CD4-positive, alpha-beta memory T cell (primary cell): ENCODE measurements at places on chromosomes 16 and 17.

DNA sequence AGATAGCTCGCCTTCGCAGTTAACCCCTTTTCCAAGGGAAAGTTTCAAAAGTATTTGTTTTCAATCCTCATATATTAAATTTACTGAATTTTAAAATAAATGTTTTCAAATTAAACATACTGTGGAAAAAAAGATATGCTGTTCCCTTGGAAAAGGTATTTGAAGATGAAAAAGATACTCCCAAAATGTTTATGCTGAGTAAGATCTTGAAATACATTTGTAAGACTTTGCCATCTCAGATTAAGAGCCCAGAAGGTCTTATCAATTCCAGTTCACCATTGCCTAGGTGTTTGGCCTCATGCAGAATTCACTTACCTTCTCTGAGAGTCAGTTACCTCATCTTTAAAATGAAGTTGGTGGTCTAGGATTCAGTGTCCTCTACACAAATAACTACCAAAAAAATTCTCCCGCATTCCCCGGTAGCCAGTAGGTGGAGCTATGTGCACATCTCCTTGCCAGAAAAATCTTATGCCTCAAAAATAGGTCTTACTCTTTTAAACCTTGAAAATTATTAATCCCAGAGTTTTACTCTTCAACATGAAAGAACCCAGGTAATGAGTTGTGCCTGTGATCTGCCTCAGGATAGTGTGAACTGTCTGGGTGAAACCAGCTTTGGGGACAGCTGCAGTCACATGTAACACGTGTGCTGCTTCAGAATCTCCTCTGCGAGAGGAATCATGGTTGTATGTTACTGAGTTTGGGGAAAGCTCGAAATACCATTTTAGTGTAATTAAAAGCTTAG is 178.3 kb downstream of the MRTFB start:
- DNase-seq, result peak; percentile 48

DNA sequence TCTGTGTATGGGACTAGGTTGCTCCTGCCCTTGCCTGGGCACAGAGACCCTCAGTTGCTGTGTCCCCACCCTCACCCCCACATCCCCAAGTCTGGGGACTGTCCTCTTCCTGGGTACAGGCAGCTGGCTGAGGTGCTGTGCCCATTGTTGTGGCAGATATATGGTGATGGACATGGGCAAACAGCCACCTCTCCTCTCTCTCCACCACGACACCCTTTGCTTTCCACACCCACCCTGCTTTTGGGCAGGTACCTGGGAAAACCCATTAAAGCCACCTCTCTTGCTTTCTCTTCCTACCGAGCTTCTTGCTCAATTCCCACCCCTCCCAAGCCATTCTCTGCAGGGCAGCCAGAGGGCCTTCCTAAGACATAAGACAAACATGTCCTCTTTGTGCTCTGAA is 21.7 kb downstream of the TRPV2 start:
- no peak for DNase-seq

GRCh38 chr17:67280279-67280678 is 35.3 kb upstream of the HELZ start:
- DNase-seq, result no peak

DNA sequence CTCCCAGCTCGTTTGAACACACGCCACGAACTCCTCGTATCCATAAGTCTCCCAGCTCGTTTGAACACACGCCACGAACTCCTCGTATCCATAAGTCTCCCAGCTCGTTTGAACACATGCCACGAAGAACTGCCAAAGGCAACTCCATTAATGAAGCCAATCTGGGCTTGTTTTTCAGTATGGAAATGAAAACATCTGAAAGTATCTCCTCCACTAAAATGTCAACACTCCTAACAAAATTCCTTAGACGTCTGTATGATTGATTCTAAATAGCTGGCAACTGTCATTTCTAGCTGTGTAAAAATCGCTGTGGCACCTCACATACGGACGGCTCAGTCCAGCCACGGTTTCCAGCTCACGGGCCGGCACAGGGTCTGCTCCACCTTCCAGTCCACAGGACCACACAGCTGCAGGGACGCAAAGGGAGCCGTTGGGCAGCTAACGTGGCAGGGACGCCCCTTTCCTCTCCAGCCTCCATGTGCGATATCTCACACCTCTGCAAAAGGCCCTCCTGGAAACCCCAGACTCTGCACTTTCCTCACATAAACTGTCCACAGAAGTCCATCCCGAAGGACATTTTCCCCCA is 67.1 kb upstream of the METRNL start:
- DNase-seq, result no peak

GRCh38 chr17:4144422-4144747 is 1.4 kb downstream of the CYB5D2 start:
- DNase-seq, result no peak

DNA sequence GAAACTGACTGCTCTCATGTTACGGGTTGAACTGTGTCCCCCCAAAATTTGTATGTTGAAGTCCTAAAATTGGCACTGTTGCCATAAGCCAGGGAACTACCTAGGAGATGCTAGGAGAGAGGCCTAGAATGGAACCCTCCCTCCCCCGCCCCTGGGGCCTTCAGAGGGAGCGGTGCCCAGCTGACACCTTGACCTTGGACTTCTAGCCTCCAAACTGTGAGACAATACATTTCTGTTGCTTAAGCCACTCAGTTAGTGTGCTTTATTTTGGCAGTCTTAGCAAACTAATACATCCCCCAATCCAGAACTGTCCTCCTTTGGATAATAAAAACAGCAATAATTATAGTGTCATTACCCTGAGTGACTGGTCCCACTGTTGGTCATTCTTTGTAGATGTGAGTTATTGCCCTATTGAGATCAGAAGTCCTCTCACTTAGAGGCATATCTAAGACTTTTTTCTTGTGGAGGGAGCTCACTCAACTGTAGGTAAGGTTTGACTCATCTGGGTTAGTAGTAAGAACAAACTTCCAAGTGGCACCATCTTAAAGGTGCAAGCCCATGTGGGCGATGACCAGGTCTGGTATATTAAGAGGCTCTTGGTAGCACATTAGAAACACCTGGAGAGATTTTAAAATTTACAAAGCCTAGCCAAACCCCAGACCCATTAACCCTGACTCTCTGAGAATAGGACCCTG is 93.0 kb upstream of the HLF start:
- no peak for DNase-seq

GRCh38 chr17:38416840-38417209 is 11.4 kb upstream of the ARHGAP23 start:
- DNase-seq, result no peak

- no peak for DNase-seq
Measured at GRCh38 chr17:12743046-12743445, 46.3 kb upstream of the ARHGAP44 start.

GRCh38 chr17:66283971-66284370 is 18.4 kb upstream of the PRKCA start:
- no peak for DNase-seq

DNA sequence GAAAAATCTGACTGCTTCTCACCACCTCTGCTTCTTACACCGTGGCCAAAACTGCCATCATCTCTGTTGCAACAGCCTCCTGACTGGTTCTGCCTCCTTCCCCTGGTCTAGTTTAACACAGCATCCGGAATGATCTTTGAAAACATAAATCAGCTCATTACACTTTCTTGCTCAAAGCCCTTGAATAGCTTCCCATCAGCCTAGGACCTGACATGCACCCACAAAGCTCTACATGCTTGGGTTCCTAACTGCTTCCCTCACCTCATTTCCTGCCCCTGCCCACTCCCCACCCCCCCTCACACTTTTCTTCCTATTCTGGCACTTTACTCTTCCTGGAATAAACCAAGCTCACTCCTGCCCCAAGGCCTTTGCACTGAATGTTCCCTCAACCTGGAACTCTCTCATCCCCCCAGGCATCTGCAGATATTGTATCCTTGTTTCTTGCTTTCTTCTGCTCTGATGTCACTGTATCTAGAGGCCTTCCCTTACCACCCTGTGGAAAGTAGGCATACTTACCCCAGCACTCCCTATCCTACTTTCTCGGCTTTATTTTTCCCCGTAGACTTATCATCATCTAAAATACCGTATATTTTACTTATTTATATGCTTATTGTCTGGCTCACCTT is 112.4 kb downstream of the FTO start:
- no peak for DNase-seq

DNA sequence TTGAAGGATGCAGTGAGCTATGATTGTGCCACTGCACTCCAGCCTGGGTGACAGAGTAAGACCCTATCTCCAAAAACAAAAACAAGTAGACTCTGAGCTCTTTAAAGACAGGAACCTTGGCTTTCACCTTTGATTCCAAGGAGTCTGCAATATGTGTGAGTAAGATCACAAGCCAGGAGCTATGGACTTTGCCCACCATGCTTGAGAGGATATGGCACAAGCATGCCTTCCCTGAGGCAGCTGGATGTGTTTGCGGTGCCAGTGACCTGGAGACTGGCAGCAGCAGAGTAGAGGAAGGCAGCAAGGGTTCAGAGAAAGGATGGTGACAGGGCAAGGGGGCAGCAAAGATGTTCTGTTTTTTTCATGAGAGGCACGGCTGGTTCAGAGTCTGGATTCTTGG is 14.5 kb upstream of the PRKCA start:
- no peak for DNase-seq

DNA sequence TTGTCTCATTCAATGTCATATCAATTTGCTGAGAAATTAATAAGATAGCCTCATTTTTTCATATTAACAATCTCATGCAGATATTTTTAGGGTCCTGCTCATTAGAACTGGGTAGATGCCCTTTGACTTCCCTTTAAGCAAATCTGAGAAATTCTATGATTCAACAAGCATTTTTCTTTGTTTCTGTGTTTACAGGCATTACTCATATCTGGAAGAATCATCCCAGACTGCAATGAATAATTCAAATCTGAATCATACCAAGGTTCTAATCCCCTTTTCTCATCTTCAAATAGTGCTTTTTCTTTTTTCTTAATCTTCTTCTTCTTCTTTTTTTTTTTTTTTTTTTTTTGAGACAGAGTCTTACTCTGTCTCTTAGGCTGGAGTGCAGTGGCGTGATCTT is 69.2 kb upstream of the KIFC3 start:
- DNase-seq, result no peak

DNA sequence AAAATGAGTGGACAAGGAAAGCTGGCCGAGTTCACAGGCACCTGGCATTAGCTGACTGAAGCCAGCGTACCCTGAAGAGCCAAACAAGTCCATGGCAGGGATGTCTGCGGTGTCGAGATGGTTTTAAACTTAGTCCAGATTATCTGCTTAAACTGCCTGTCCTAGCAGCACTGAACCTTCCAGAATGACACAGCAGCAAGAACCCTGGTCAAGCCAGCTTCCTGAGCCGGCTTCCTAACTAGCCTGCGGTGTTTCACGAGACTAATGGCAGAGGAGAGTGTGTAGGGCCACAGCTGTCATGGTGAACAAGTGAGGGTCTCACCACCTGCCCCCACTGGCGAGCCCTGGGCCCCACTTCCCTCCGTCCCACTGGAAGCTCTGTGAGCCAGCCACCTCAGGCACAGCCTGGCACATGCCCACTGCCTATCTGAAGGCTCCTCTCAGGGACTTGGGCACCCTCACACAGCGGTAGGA is 28.8 kb upstream of the MTSS2 start:
- DNase-seq, result no peak

GRCh38 chr17:49566668-49567071 is 9.0 kb upstream of the NXPH3 start:
- DNase-seq, result no peak

GRCh38 chr17:76137351-76138233 is 3.5 kb downstream of the FOXJ1 start:
- no peak for DNase-seq

- DNase-seq, result no peak
Measured at GRCh38 chr17:80353718-80354275, 61.2 kb upstream of the ENDOV start.

DNA sequence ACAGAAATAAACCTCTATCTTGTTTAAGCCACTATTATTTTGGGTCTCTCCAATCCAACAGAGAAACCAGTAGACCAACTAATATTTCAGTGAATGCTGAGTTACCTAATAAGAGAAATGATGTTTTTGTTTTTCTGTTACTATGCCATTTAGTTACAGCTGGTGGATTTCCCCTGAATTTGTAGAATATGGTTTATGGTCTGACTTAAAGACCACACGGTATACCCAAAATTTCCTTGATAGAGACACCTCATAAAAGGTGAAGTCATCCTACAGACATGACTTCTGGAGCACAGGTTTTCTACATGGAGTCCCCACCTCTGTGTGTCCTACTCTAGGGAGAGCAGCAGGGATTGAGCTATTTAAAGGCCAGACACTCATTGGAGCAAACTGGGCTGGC is 13.3 kb downstream of the PIK3R5 start:
- DNase-seq, result no peak

GRCh38 chr17:2631211-2631610 is 37.8 kb downstream of the PAFAH1B1 start:
- no peak for DNase-seq

- DNase-seq, result peak; percentile 37
Measured at GRCh38 chr16:24151482-24151939, 104.6 kb upstream of the CACNG3 start.

DNA sequence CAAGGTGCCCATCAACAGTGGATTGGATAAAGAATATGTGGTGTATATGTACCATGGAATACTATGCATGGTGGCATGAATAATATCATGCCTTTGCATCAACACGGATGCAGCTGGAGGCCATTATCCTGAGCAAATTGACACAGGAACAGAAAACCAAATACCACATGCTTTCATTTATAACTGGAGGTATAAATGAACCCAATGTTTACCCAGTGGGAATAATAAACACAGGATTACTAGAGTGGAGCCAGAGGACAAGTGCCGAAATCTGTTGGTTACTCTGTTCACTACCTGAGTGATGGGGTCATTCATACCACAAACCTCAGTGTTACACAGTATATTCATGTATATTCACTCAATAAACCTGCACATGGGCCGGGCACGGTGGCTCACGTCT is 125.2 kb downstream of the CDH11 start:
- DNase-seq, result no peak

DNA sequence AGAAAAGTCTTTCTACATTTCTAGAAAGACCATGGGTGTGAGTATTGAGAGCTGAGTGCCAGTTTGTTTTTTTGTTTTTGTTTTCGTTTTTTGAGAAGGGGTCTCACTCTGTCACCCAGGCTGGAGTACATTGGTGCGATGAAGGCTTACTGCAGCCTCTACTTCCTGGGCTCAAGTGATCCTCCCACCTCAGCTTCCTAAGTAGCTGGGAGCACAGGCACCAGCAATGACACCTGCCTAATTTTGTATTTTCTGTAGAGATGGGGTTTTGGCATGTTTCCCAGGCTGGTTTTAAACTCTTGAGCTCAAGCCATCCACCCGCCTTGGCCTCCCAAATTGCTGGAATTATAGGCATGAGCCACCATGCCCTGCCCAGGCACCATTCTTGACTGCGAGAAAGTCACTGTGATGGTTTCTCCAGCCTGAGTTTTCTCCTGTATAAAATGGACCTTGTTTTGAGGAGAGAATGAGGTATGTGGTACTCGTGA is 673.8 kb downstream of the MAF start:
- DNase-seq, result no peak

DNA sequence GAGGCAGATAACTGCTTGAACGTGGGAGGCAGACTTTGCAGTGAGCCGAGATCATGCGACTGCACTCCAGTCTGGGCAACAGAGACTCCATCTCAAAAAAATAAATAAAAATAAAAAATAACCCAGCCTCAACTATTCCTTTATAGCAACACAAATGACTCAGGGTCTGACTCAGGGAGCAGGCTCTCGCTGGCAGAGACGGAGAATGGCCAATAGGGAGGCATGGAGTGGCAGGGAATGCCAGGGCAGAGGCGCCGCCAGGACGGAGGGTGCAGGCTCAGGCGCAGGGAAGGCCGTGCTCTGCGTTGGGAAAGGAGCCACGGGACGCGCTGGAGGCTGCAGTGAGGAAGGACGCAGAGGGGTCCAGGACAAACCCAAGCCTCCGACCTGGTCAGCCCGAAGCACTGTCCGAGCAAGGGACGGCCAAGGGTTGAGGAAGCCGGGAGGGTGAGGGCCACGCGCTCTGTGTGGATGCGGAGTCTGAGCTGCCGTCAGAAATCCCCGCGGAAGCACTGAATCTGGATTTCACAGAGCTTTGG is 40.3 kb downstream of the PKD1 start:
- no peak for DNase-seq
